Stimulated activated CD8-positive, alpha-beta memory T cell treated with anti-CD3 and anti-CD28 coated beads, Interleukin-12 subunit alpha, Interleukin-12 subunit beta, amount 100 ng/mL, for 4 hours (primary cell): ENCODE measurements at places on chromosomes 11 and 22.

- DNase-seq: no peak
These were observed 42.4 kb upstream of the KCNQ1OT1 start for GRCh38 chr11:2742201-2742600.

GRCh38 chr11:107683061-107683460, 28.8 kb downstream of the SLN start:
- DNase-seq: no peak

DNA sequence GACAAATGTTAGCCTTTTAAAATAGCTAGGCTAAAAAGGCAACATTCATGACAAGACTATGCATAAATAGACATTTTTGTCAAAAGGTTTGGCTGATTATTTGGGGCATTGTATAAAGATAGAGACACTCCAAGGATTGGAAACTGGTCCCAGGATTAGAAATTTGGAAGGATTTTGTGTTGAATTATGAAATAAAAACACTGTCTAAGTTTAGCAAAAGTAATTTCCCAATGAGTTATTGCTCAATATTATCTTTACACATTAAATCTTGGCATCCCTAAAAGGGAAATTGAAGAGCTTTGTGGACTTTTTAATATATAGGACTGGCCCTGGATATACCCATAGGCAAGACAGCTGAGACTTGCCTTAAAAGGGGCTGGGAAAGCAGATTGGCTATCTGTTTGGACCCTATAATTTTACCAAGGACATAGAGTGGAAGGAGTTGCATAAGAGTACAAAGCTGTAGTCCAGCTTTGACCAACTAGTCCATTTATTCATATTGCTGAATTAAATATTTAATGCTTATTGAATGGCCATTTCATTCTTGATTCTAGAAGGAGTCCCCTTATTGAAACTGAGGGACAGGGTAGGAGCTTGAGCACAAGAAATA, 382.7 kb downstream of the METTL15 start:
- DNase-seq: no peak

- DNase-seq: no peak
These were observed 21.1 kb upstream of the RDX start for GRCh38 chr11:110317516-110317932.

DNA sequence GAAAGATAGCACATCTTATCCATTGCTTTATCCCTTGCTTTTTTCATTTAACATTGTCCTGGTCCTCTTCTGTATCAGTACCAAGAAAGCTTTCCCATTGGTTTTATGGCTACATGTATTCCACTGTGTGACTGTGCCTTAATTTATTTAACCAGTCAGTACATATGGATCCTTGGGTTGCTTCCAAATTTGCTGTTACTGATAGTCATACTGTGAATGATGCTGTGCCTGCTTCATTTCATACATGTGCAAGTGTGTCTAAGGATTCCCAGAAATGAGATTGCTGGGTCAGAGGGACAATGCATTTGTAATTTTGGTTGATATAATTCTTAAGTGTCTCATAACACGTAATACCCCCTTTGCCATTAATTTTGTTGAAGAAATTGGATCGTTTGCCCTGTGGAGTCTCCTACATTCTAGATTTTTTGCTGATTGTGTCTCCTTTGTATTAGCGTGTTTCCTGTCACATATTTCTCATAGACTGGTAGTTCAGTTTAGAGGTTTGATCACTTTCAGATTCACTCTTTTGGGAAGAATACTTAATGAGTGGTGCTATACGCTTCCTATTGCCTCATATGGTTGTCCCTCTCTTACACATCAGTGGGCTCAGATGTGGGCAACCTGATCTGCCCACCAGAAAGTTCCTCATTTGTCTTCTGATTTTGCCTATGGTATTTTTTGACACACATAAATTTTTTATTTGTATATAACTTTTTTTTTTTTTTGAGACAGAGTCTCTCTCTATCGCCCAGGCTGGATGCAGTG, 35.3 kb downstream of the MYBPC3 start:
- no peak for DNase-seq

- DNase-seq: no peak
These were observed 78.5 kb downstream of the SPON1 start for GRCh38 chr11:14041040-14041439.

GRCh38 chr11:112605093-112605666, 344.5 kb upstream of the PLET1 start:
- DNase-seq: no peak

DNA sequence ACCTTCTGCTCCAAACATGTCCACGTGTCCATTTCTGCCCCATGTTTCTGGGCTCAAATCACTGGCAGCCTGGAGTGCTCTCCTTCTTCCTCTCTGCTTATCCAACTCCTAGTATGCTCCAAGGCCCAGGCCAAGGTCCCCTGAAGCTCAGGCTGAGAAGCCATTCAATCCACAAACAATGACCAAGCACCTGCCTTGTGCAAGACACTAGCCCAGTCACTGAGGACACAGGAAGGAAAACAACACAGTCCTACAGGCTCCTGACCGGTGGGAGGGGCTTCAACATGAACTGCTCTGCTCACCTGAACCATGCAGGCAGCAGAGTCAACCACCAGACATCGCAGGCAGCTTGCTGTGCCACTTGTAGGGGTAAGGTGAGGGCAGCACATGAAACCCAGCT, 93.6 kb downstream of the RPL27A start:
- no peak for DNase-seq

DNA sequence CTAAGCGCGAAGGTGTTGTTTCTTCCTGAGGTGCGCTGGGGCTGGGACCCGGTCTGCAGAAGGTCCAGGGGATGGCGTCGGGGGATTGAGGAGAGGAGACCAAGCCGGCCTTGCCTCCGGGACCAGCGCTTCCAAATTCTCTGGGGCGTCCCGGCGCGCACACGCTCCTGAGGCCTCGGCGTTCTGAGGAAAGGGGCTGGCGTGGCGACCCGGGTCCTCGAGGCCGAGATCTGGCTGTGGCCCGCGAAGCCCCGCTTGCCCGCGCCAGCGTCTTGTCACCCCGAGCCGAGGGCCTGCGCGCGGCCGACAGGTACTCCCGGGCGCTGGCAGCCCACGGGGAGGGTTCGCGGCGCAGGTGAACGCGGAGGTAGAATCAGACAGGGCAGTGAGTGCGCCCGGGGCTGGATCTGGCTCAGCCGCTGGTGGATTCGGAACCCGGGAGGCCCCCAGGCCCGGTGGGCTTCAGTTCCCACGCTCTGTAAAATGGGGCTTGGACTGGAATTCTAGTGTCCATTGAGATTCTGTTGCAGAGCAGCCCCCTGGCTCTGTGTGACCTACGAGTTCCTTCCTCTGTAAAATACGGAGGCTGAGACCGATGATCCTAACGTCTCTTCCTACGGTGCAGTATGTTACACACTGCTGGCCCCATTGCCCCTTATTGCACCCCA, 14.7 kb downstream of the SSH3 start:
- DNase-seq: peak; percentile 29

DNA sequence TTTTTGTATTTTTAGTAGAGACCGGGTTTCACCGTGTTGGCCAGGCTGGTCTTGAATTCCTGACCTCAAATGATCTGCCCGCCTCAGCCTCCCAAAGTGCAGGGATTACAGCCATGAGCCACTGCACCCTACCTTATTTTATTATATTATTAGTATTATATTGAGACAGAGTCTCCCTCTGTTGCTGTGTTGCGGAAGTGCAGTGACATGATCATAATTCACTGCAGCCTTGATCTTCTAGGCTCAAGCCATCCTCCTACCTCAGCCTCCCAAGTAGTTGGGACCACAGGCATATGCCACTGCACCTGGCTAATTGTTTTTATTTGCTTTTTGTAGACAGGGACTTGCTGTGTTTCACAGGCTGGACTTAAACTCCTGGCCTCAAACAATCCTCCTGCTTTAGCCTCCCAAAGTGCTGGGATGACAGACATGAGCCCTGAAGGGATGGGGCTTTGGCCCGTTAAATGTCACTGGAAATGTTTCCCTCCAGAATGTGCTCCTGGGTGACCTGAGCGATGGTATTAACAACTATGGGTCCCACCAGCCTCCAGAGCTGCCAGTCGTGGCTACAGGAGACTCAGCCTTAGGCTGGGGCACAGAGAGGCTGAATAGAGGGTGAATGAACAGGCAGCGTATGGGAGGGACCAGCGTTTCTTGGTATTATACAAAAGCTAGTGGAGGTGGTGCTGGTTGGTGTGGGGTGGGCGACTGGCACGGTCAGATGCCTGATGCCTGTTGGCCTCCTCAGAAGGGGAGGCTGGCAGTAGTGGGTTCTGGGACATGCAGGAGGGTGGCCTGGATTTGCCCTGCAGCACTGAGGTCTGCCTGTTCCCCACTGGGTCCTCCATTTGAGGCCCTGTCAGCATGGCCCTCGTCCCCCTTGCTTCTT, 7.3 kb downstream of the TANGO2 start:
- no peak for DNase-seq

- DNase-seq: no peak
These were observed 390.1 kb upstream of the B3GAT1 start for GRCh38 chr11:134802116-134802515.

GRCh38 chr11:35549787-35550186, 24.4 kb upstream of the PAMR1 start:
- no peak for DNase-seq

DNA sequence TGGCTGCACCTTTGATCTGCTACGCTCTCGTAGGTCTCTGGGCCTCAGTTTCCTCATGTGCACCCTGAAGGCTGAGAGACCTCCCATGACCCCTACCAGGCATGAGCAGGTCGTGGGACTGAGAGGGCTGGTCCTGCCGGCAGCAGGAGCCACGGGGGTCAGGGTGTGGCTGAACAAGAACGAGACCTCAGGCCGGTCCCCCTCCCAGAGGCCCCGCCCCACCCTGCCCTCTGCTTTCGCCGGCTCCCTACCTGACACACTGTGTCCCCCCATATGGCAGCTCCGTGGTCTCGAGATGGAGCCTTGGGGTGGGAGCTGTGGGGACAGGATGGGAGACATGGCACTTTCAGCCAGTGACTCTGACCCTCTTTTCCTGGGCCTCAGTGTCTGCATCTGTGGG, 40.6 kb downstream of the CDKN1C start:
- DNase-seq: no peak

DNA sequence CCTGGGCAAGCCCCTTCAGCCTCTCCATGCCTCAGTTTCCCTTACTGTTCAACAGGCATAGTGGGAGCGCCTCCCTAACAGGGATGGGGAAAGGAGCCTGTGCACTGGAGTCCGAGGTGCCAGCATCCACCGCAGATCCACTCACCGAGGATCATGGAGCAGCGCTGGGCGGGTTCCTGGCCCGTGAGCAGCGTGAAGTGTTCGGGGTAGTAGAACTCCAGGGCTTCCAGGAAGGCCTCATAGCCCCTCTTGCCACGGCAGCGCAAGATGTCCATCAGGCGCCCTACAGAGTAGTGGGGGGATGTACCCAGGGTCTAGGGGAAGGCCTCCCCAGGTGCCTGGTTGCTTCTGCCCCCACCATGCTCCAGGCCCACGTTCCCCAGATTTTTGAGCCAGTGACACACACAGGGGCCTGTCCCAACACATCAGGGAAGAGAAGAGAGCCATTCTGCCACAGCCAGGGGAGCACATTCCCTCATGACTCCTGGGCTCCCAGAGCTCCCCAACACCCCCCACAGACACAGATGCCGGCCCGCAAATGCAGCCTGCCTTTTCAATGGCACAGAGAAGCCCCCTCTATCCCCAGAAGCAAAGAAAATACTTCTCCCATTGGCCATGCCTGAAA, 1.3 kb downstream of the CARD10 start:
- DNase-seq: no peak

- no peak for DNase-seq
These were observed 121.2 kb downstream of the NCAM1 start for GRCh38 chr11:113082341-113082955.

- DNase-seq: no peak
These were observed 302.0 kb downstream of the TBC1D22A start for GRCh38 chr22:47064416-47064815.

- DNase-seq: peak; percentile 65
These were observed at the start of gene NLRX1 for GRCh38 chr11:119168471-119169281. Gene NLRX1 (plus strand): TSS chr11:119168725. CDS start chr11:119171404, 2,679 bp downstream.

DNA sequence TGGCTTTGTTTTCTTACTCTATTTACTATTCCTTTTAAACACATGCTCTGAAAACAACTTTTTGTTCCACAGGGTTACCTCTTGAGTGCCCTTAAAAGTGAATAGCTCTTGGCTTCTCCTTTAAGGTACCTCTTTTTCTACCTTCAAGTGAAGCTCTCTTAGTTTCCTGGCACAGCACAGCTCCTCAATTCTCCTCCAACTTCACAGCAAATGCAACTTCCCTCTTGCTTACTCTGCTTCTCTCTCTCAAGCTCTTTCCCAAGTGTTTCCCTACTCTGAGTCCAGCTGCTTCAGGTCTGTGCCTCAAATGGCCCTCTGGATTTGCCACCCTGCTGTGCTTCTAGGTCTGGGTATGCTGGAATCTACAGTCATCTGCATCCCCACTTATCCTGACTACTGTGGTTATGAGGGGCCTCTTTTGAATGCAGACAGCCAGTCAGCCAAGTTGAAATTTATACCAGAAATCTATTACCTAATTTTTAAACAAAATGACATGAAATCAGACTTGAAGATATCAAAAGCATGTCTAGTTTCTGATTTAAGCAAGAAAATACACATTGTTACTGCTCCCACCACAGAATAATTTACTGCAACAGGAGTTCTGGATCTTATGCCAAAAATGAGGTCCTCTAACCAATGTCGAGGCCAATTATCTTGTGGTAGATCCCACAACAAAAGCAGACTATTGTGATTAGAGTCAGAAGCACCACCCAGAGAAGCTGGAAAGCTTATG, 371.1 kb downstream of the SOX6 start:
- DNase-seq: no peak

- DNase-seq: no peak
These were observed 543.9 kb downstream of the OPCML start for GRCh38 chr11:132988411-132988810.

GRCh38 chr11:9756461-9756860, 92.6 kb downstream of the SWAP70 start:
- DNase-seq: no peak

- DNase-seq: no peak
These were observed 566.5 kb upstream of the B3GAT1 start for GRCh38 chr11:134978388-134979088.
